ENCODE measurements at places on chromosomes 11 and 22.
A peak's percentile ranks its signal among the peaks of the same experiment; 100 is the strongest.

DNA sequence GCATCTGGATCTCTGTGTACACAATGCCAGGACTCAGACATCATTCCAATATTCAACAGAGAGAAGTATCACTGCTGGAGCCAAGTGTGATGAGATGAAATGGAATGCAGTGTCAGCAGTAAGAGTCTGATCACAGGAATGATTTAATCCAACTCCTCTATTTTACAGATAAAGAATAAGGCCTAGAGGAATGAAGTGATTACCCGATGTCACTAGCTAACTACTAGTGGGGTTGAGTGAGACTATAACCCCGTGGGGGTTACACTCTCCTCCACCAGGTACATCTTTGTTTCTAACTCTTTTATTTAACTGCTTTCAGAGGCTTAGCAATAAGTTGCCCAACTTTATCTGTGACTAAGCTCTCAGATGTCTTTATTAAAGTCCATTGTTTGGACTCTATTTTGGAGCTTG, 94.2 kb upstream of the FAT3 start:
- no peak for DNase-seq

- DNase-seq = no peak
These were observed 15.0 kb upstream of the YWHAH start for GRCh38 chr22:31929167-31929930.

GRCh38 chr11:113974741-113975470, at the start of gene HTR3A:
TSS of gene HTR3A (plus strand) at chr11:113975108. CDS start at chr11:113975326, 218 bp downstream.
- DNase-seq = no peak

DNA sequence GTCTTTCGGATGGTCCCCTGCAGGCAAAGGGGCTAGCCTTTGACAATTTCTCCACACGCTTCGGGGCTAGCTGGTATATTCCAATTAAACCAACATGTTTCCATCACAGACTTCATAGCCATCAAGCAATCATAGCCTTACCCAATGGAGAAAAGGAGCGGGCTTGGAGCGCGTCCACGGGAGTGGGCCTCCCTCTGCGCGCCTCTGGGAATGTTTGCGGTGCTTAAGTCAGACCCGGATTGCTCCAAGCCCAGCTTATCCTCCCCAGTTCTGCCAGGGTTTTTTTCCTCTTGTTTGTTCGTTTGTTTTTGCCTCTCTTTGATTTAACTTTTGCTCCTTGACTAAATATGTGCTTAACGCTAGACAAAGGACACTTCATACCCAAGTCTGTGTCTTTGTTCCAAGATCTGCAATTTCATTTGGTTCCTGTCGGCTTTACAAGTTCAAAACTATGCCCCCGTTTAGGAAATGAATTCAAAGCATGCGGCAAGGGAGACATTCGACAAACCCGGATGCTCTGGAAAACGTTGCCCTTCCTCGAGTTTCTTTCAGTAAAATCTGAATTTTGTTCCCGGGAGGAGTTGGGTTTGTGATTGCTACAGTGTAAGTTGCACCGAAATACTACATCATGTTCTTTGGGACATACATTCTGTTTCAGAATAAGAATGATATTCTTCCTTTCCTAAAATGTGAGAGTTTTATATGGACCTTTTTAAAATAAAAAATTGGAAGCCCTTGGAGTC, 1.0 kb upstream of the GLB1L2 start:
- DNase-seq = no peak

- no peak for DNase-seq
These were observed 546.9 kb downstream of the MIAT start for GRCh38 chr22:27204280-27204679.

GRCh38 chr11:43983221-43983810, 40.9 kb downstream of the C11orf96 start:
- no peak for DNase-seq

DNA sequence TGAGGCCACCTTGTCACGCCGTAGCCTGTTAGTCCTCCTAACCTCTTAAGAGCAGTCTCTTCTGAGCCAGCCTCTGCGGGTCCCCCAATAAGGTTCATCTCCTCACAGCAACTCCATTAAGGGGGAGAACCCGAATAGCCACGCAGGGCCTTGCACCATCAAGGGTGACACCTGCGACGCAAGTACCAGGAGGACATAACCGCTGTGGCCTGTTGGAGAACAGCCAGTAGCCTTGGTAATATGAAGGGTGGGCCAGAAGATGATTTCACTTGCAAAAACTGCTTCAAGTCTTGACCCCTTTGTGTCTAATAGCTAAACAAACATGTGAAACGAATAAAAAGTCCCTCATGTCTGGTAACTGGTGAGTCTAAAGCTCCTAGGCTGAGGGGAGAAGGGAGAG, 14.8 kb downstream of the ARFGAP2 start:
- no peak for DNase-seq

- DNase-seq = no peak
These were observed 1447.1 kb downstream of the FAM181B start for GRCh38 chr11:81286550-81286949.

DNA sequence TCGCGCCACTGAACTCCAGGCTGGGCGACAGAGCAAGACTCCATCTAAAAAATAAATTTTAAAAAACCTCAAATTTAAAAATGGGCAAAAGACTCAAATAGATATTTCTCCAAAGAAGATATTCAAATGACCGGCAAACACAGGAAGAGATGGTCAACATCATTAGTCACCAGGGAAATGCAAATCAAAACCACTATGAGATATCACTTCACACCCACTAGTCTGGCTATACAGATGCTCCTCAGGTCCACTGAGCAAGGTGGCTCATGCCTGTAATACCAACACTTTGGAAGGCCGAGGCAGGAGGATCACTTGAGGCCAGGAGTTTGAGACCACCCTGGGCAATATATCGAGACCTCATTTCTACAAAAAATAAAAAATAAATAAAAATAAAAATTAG, 43.3 kb upstream of the SLC35C1 start:
- no peak for DNase-seq

GRCh38 chr11:66080055-66080817, 10.2 kb downstream of the PACS1 start:
- peak; percentile 64 for DNase-seq

DNA sequence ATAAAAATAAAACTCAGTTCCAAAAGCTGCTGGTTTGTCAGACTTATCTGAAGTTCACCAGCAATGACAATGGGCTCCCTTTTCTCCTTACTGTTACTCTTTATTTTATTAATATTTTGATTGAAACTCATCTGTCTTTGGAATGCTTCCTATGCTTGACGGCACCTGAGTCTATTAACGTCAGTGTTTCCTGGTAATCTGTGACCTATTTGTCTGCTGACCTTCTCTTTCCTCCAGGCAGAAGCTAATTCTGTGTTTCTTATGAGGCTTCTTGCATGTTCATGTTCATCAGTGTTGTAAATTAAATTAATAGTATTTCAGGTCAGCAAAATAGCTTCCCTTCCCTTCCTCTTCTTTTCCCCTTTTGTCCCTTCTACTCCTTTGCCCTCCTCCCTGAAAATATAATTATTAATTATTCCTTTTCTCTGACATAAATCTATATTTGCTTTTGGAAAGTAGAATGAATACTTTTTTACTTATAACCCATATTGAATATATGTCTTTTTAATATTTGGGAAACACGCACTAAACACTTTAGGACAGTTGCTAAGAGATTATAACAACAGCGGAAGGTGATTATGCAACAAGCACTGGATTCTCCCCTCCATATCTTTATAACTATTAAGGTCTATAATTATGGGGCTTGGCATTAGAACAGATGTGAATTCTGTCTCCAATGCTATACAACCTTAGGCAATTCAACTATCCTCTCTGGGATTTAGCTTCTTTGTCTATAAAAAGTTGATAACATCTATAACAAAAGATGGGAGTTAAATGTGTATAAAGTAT, 32.1 kb upstream of the PCF11 start:
- DNase-seq = no peak

DNA sequence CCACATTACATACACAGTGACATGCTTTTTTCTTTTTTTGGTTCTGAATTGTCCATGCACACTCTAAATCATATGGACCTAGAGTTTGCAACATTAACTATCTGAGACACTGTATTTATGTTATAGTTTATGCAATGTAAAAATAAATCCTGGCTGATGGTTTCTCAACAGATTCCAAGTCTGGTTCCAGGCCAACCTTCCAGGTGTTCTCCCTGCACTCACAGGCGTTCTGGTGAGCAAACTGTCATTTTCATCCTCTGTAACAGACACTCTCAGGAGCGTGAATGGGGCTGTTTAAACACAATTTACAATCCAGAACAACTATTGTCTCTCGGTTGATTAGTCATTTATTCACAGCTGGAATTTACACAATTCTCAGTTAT, 36.5 kb upstream of the ANKK1 start:
- no peak for DNase-seq

GRCh38 chr11:8772571-8773519, 90.3 kb downstream of the RPL27A start:
- no peak for DNase-seq

- no peak for DNase-seq
These were observed 163.3 kb upstream of the RASSF10 start for GRCh38 chr11:12845739-12846358.

GRCh38 chr22:22748297-22748743, 103.9 kb downstream of the GGTLC2 start:
- DNase-seq = no peak

- no peak for DNase-seq
These were observed 44.4 kb downstream of the NAT10 start for GRCh38 chr11:34149786-34150185.

- DNase-seq = no peak
These were observed 9.1 kb downstream of the NDUFV1 start for GRCh38 chr11:67615728-67616430.

DNA sequence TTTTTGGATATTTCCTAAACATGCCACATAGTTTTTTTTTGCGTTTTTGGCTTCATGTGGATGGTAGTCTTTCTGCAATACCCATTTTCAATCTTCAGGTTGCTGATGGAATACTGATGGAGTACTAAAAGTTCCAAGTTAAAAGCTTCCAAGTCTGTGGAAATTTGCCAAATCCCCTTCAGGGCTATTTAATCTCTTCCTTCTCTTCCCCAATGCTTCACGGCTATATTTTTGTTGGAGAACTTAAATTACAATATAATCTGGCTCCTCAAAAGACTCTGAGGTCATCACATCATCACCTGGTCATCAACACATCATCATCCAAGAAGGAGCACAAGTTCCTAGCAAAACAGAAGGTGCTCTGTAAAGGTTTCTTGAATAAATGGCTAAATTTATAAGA, 881.0 kb upstream of the TENM4 start:
- no peak for DNase-seq

GRCh38 chr11:134124660-134125451, 56.0 kb downstream of the JAM3 start:
- no peak for DNase-seq

DNA sequence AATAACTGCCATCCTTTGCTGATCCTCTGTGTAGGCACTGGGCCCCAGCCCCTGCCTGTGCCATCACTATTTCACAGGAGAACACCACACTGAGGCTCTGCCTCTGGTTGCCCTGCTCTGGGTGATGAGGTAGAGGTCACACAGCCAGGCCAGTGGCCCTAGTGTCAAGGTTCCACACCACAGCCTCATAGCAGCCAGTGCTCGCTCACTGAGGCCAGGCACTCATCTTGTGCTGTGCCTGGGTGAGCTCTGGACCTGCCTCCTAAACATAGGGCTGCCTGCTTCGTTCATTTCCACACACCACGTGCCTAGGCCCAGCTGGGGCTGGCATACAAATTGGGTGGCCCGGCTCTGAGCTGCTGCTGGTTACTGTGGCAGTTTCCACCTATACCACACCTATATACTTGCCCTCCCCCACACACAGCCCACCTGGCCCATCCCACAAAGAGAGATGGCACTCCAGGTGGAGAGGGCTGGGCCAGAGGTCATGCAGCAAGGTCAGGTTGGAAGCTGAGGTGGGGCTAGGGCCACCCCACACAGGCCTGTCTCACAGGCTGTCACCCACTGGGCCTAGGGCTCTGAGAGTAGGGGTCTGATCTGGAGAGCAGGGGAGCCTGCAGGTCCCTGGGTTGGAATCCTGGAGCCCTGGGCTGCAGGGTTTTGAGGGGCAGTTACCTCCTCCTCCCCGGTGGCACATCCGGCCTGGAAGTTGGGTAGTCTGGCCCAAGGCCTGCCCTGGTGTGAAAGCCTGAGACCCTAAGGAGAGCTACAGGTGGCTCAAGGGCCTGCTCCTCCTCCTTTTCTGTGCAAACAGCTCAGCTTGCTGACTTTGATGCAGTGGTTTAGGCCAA, 11.2 kb downstream of the KCNQ1OT1 start:
- no peak for DNase-seq

- DNase-seq = no peak
These were observed 15.5 kb upstream of the RAPSN start for GRCh38 chr11:47464483-47464882.

GRCh38 chr11:2930704-2931419, 1.6 kb upstream of the PHLDA2 start:
- peak; percentile 28 for DNase-seq

DNA sequence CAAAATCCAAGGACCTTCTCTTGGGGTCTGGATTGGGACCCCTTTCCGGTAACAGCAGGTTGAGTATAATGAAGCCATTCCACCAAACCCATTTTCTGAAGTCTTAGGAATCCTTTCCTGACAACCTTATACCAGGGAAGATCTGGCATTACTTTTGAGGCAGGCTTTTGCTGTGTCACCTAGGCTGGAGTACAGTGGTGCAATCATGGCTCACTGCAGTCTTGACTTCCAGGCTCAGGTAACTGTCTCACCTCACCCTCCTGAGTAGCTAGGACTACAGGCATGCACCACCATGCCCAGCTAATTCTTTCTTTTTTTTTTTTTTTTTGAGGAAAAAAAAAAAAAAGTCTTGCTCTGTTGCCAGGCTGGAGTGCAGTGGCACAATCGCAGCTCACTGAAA, 55.8 kb upstream of the TREH start:
- no peak for DNase-seq

DNA sequence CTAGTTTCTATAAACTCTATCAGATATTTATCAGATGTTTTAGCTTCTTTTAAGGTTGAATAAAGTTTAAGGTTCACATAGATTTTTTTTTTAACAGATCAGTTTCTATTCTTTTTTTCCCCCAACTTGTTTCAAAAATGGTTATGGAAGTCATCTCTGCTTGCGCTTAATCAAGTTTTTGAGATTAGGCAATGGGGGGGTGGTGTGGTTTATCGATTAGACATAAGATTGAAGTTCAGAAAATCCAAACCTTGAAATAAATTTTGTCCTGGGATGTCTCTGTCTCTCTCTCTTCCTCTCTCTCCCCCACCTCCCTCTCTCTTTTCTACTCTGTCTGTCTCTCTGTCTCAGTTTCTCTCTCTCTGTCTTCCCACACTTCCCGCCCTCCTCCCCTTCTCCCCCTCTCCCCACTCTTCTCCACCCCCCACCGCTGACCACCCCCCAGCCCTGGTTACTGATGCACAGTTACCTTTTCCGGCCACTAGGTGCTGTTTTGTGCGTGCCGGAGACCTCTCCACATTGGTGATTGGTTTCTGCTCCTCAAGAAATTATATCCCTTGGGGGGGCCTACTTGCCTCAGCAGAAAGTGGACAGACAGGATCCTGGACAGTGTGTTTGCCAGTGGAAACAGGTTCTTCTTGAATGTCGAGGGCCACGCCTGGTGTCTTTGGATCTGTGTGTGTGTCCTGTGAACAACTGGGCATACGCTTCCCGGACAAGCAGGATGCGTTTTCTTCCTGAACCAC, 29.7 kb upstream of the ANO1 start:
- no peak for DNase-seq
